H7 (cell line): ENCODE measurements at places on chromosomes 11 and 22.

DNA sequence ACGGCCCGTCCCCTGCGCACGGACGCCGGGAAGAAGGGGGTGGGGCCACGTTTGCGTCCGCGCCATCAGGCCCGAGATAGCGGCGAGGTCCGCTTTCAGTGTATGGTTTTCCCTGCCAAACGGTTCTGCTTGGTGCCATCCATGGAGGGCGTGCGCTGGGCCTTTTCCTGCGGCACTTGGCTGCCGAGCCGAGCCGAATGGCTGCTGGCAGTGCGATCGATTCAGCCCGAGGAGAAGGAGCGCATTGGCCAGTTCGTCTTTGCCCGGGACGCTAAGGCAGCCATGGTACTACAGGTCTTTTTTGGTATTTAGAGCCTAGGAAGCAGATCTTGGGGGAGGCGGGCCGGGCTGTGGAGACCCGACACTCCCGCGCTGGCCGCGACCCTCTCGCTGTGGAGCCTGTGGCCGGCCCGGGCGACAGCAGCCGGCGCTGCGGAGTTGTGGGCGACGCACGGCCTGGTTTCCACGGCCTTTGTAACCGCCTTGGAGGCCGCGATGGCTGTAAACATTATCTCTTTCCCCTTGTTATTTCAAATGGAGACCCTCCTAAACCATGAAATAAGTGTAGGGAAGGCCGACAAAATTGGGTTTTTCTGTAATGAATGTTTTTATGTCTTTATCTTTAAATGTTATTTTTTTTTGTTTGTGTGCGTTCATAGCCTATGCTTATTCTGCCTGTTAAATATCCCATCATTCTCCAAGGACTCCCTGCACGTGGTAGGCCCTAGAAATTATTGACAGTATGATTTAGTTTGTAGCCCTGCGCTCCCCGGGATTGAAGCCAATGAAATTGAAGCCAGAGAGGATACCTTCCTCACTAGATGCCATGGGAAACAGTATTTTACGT is at the start of gene AASDHPPT:
AASDHPPT (plus strand) TSS at position 54 of the 847 bp plus-strand sequence; CDS start at position 103, 49 bp downstream.
- DNase-seq = peak; percentile 35

GRCh38 chr22:41458161-41458728 is 10.2 kb downstream of the PHF5A start:
- no peak for DNase-seq

- DNase-seq = no peak
Measured at GRCh38 chr11:122642472-122642922, 13.0 kb upstream of the UBASH3B start.

- DNase-seq = peak; percentile 94
Measured at GRCh38 chr22:29310863-29311339, 4.5 kb downstream of the GAS2L1 start.

GRCh38 chr11:113376156-113376555 is 11.4 kb upstream of the ANKK1 start:
- DNase-seq = no peak

GRCh38 chr11:1231396-1232020 is 8.6 kb downstream of the MUC5B start:
- no peak for DNase-seq

DNA sequence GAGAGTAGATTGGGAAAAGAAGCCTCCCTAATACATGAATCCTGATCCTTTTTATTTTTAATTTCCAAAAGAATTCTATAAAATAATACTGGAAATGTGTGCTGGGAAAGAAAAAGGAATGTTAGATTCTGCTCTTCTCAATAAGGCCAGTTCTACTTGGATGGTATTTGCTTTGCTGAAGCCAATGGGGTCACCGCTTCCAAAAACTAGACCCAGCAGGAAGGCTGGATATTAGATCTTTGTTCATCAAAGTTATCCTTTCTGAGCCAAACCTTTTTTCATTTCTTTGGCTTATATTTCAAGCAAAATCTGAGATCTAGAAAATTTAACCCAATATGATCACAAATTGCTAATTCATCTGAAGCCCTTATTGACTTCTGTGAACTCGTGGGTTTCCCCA is 41.4 kb downstream of the SCUBE2 start:
- no peak for DNase-seq

DNA sequence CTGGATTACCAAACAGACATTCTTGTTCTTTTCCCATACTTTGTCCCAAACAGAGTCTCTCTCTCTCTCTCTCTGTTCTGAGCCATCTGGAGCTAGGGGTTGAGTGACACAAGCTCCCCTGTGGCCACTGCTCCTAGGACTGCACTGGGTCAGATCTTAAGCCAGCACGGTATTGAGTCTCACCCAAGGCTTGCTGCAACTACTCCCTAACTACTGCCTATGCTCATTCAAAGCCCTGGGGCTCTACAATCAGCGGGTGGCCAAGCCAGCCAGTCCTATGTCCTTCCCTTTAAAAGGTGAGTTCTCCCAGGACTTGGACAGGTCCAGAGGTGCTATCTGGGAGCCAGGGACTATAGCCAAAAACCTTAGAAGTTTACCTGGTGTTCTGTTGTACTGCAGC is 385.6 kb downstream of the CNTN5 start:
- DNase-seq = no peak

DNA sequence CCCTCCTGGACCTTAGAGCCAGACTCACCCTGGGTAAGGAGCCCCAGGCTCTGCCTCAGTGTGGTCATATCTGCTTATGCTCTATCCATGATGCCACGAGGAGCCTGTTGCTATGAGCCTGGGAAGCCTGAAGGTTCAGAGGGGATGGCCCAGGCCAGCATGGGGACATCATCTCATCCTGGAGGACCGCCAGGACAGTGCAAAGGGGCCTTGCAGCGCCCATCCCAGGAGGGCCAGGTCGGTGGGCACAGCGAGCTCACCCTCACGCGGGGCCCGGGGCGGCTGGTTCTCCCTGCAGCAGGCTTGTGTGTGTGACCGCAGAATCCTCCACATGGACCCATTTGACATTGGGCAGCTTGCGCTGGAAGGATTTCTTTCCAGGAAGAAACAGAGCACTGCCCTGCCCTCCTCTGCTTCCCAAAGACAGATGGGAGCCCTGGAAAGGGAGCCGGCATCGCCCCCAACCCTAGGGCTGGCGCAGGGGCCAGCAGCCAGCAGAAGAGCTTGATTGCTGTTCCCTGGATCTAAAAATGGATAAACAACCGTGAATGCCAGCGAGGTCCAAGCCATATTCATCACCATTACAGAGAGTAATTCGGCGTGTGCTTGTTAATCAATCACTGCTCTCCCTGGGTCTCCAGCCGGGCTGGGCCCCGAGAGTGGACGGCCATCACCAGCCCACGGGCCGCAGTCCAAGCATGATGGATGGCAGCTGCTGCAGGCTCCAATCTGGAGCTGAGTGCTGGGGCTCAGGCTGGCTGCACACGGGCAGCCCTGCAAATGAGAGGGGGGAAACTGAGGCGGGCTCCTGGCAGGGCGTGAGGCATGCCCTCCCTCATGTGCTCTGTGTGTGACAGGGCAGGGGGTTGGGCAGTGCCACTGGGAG is 739.7 kb downstream of the BRD1 start:
- DNase-seq = no peak

DNA sequence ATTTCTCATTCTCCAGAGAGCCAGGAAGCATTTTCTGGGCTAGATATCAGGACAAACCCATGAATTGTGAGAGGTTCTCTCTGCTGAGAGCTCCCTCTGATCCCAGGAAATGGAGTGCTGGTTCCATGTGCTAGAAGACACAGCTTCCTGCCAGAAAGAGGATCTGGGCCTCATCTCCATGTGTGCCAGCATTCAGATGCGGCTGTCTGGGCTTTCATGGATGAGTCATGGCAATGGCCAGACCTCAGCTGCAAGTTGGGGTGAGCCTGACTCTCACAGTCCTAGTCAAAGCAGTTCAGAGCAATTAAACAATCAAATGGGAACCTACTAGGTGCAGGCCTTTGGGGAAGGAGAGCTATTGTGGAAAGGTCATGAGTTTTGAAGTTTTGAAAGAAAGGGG is 82.3 kb upstream of the EED start:
- no peak for DNase-seq

GRCh38 chr11:57325735-57326048 is 940 bp upstream of the TNKS1BP1 start:
- DNase-seq = no peak

DNA sequence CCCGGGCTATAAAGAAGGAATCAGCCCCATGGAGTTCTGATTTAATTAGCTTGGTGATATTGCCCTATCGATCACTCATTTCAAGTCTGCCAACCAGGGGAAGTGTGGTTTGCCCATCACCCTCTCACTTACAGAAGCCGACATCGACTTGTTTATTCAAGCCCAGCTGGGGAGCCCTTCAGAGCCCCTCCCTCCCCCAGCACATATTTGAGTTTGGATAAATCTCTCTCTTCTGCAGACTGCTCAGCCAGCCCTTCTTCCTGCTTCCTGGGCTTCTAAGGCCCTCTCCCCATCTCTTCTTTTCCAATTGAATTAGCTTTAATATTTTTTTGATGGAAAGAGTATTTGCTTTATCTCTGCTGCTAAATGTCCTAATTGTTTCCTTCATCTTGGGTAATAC is 299.0 kb downstream of the MIAT start:
- DNase-seq = no peak

DNA sequence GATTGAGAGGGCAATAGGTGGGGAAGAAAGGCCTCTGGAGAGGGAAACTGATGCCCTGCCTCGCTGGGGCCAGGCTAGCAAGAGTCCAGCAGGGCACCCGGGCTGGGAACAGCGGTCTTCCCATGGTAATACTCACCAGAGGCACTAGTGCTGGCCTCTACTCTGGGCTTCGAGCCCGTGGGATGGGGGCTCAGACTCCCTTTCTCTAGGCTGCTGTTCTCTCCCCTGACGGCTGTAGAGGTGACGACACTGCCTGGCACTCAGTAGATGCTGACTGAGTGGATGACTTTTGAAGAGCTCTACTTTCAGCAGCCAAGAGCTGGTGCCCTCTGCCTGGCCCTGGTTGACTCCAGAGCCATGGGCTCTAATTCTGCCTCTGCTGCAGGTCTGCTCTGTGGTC is 818 bp upstream of the C1QTNF4 start:
- peak; percentile 47 for DNase-seq

DNA sequence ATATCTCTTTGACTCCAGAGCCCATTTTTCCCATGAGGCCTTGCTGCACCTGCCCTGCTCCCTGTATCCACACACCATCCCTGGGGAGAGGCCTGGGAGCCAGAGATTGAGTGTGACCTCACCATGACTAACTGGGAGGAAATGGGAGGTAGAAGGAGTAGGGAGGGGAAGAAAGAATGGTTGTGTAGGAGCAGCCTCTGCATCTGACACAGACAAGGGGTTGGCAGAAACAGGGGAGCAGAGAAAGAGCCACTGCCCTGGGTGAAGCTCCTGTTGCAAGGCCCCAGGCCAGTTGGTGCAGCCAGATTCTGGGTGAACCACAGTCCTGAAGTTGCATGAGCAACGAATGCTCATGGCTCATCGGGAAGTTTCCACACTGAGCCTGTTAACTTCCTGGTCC is 32.4 kb downstream of the POU2F3 start:
- no peak for DNase-seq

DNA sequence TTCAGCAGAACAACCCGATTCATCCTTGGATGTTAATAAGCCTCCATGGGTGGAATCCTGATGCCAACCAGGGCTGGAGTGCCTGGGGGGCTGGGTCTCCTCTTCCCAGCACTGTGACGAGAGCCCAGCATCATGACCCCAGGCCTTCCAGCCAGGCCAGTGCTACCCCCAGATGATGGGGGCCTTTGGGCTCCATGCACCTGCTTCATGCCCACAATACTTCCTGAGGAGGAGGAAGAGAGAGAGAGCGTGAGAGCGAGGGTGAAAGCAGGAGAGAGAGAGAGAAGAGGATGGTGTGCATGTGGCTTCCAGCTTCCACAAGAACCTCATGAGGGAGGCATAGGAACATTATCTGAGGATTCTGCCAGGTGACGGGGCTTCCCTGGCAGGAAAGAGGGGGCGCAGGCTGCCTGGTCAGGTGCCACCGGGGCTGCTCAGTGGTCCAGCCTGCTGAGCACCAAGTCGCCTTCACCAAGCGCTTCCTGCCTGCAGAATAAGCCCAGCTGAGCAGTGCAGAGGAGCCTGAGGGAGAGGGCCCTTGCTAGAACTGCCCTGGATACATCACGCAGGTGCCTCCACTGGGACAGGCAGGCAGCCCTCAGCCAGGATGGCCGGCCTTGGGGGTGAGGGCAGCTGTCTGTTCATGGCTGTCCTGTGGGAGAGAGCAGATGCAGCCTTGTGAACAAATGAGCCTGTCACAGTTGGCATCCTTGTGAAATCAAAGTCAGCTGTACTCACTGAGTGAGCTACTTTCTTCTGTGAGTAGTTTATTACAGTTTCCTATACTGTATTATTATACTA is 243.3 kb upstream of the B3GAT1 start:
- DNase-seq = no peak

DNA sequence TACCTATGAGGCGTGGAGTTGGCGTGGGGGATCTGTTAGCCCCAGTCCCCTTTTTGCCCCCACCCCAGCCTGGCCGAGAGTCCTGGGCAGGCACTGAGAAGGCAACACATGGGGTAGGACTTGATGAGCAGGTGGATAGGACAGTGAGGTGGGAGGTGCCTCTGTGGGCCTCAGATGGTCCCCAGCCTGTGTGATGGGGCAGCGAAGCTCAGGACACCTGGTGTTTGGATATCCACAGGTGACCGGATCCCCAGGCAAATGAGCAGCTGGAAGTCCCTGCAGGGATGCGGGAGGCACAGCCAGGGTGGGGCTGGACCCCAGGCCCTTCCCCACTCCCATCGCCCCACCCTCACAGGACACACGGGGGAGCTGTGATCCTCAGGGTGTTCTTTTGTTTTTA is 9.7 kb downstream of the FBLN1 start:
- DNase-seq = peak; percentile 53

DNA sequence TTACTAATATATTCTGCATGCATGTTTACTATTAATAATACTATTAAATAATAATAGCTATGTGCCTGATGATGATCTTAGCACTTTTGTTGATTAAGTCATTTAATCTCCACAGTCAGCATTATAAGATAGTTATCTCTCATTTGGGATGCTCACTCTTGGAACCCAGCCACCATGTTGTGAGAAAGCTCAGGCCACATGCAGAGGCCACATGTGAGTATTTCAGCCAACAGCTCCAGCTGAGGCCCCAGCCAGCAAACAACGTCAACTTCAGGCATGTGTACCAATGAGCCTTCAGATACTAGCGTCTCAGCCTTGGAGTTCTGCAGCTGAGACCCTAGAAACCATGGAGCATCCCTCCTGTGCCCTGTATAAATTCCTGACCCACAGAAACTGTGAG is 798.1 kb upstream of the LRRC4C start:
- DNase-seq = no peak

DNA sequence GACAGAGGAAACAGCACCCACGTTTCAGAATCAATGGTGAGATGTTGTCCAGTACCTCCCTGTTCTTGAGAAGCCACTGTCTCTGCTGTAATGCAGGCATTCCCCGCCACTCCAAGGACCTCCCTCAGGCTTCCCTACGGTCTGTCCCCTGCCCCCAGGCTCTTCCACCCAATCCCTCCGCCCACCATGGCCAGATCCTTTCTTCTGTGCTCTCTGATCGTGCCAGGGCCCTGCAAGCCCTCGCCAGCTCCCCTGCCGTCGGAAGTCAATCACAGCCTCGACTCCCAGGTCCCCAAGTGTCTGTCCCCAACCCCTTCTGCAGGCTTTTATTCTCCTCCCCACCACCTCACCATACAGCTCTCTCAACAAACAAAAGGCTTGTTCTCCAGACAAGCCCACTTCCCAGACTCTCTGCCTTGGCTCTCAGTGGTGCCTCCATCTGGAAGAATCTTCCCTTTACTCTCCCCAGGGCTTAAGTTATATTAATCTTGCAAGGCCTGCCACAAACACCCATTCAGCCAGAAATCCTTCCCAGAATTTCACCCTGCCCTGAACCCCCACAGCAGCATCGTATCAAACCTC is 13.7 kb downstream of the SCN4B start:
- DNase-seq = peak; percentile 62

GRCh38 chr11:14240221-14240620 is 118.8 kb downstream of the RRAS2 start:
- no peak for DNase-seq
